ENCODE measurements at places on chromosomes 3 and 15. TPM values are rescaled to one million over a fixed set of nuclear protein-coding genes. Genes with fewer than 3 reads are reported as not detected.

- DNase-seq = no peak
These were observed 17.5 kb downstream of the CCR8 start for GRCh38 chr3:39346785-39347585.

- no peak for DNase-seq
These were observed 152.0 kb downstream of the TJP1 start for GRCh38 chr15:29670266-29670665.

The C2CD4A gene
- not detected for total RNA-seq

The LCTL gene
- not detected for total RNA-seq

DNA sequence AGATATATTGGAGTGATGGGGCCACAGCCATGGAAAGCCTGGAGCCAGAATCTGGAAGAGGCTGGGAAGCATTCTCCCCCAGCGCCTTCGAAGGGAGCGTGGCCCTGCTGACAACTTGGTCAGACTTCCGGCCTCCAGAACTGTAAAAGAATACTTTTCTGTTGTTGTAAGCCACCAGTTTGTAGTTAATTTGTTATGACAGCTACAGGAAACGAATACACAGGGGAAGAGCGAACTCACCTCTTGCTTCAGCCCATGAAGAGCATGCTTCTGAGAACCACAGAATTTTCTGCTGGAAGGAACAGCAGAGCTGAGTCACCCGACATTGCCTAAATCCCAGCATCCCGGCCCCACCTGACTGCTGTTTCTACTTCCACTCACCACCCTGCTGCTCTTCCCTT is 501.7 kb downstream of the SHQ1 start:
- DNase-seq = peak; percentile 97

The GNAT1 gene
- total RNA-seq = not detected

The CCK gene
- 0.39 TPM for total RNA-seq

DNA sequence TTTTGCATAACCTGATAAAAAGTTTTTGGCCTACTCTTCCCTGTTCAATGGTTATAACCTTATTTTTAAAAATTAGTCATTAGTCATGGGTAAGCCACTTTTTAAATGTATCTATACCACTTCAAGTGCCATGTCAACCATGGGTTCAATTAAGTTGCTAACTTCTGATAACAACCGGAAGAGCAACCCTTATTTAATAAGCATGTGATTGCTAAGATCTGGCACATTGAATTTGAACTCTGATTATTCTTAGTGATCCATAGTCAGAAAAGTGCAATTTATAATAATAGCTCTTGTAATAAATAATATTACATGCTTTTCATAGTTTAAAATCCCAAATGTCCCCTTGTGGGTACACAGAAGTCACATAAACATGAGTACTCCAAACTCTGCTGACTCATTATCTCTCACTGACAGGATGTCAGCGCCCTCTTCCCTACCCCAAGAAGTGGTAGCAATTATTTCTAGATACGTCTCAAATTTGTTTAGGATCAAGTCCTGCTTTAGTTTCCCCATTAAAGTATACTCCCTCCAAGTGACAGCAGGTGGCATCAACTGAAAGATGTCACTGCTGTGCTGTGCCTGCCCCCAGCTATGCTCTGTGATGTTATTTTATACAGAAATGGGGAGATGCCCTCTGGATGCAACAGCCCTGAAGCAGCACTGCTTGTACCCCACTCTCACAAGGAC is 18.6 kb downstream of the SAMD7 start:
- no peak for DNase-seq

DNA sequence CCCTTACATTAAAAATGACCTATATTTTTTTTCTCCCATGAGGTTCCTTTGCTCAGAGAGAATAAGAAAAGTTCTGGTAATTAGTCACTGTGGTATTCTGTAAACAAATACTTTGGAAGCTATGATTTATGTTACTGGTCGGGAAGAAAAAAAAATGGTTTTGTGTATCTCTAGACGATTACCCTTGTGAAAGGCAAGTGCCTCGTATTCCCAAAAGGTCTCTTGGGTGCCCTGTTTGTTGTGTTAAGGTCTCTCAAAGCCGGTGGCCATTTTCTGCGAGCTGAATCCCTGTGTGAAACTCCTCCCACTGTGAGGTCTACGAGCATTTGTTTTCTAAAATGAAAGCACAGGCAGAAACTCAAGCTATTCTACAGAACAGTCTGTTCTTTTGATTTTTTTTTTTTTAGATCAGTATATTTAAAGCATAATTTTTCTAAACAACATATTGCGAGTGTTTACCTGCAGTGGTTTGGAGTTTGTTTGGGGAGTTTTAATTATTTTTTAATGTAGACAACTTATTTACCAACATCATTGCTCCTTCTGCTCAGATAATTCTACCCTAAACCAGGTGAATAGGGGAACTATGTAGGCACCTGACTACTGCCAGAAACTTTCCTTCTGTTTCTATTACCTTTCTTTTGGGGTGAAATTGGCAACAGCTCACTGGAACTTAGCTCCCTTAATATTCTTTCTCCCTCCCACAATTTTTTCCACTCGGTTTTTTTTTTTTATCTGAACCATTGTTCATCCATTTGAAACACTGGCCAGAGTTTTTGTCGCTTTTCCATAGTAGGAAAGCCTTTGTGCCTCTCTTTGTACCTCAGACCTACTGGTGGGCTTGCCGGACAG is 44.0 kb downstream of the ZBTB38 start:
- DNase-seq = peak; percentile 80

GRCh38 chr3:86801066-86801465 is 189.9 kb downstream of the VGLL3 start:
- DNase-seq = no peak

- DNase-seq = no peak
These were observed 216.4 kb upstream of the DPPA4 start for GRCh38 chr3:109553591-109554371.

The GOLGA8S gene
- total RNA-seq = not detected

DNA sequence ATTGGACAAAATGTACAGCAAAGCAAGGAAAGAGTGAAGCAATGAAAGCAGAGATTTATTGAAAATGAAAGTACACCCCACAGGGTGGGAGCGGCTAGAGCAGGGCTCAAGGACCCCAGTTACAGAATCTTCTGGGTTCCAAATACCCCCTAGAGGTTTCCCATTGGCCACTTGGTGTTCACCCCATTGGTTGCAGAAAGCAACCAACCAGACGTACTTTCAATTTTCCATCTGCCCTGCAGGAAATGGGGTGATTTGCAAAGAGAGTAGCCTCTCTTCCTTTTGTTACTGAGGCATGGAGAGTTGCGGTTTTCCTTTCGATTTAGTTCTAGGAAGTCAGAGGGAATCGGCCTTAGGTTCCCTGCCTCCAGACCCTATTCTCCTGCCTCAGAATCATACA is 2.4 kb downstream of the PML start:
- DNase-seq = no peak

DNA sequence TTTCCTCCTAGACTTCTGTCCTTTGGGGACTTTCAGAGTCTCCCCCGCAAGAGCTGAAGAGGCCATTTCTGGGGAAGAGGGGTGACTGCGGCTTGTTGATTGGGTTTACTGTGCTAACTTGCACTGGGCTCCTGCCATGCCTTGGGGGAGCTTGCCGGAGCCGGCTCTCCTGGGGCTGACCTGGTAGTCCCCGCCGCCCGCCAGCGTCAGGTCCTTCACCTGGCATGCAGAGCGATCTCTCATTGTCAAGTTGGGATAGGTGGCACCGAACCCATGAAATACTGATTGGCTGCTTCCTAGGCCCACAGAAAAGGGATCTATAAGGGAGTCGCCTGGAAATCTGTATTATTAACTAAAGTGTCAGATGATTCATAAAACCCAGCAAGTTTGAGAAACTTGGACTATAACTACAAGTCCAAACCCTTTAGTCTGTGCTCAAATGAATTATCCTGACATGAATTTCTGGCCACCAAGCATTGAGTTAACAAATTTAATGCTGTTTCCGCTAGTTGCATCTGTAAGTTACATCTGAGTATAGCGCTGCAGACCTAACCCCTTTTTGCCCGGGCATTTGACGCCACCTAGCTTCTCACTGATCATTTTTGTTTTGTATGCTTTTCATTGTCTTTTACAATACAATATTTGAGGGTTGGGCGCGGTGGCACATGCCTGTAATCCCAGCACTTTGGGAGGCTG is 607 bp upstream of the IMP3 start:
- DNase-seq = peak; percentile 69

GRCh38 chr3:32399030-32399620 is 7.5 kb downstream of the CMTM7 start:
- DNase-seq = peak; percentile 68

GRCh38 chr3:196694202-196694638 is 17.8 kb downstream of the CEP19 start:
- peak; percentile 41 for DNase-seq

The GPR87 gene
- total RNA-seq = not detected

DNA sequence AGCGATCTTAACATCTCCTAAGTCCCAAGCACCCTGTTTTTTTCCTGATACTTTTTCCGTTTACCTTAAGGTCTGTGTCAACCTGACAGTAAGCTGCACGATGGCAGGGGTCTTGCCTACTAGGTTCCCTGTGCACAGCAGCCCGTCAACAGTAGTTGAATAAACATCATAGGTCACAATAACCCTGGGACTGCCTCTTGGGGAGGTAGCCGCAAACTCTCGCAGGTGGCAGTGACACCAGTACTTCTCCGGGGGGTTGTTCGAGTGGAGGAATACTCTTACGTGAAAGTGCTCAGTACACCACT is 365 bp upstream of the PDCD6IP start:
- no peak for DNase-seq

The LRRC31 gene
- total RNA-seq = not detected

GRCh38 chr3:12785096-12785495 is 11.4 kb upstream of the CAND2 start:
- no peak for DNase-seq

GRCh38 chr3:127031845-127032244 is 48.9 kb downstream of the PLXNA1 start:
- DNase-seq = no peak

DNA sequence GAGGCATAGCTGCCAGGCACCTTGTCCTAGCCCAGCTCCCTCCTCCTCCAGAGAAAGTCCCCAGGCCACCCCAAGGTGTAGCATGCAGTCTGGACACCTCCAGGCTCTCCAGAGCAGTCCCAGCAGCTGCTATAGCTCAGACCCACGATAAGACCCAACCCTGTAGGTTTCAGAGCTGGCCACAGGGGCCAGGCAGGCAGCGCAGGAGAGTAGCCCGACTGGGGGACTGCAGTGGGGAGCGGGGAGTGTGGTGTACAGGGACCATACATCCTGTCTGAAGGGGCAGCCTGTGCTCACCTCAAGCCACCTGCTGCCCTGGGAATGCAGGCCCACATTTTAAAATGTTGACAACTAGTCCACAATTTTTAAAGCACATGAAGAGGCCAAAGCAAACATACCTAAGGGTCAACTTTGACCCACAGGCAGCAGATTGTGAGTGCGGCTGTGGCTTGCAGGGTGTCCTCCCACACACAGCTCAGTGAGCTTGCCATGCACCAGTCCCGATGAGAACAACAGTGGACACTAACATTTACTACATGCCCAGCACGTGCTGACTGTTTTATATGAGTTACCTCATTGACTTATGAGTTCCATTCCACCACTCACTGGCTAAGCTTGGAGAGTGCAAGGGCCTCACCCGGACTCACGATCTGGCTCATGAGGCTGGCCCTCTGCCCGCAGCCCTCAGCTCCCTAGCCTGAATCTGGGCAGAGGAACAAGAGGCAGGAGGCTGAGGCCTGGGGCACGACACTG is 81.4 kb downstream of the DNAJB8 start:
- DNase-seq = no peak

- DNase-seq = no peak
These were observed 542.7 kb upstream of the ADAMTS9 start for GRCh38 chr3:65230261-65231139.

GRCh38 chr3:57221883-57222282 is 5.6 kb upstream of the APPL1 start:
- DNase-seq = peak; percentile 27

The TMCC1 gene
- total RNA-seq = 26.9 TPM

GRCh38 chr3:148042663-148043445 is 633.7 kb downstream of the ZIC1 start:
- DNase-seq = peak; percentile 55

The FAM107A gene
- not detected for total RNA-seq

DNA sequence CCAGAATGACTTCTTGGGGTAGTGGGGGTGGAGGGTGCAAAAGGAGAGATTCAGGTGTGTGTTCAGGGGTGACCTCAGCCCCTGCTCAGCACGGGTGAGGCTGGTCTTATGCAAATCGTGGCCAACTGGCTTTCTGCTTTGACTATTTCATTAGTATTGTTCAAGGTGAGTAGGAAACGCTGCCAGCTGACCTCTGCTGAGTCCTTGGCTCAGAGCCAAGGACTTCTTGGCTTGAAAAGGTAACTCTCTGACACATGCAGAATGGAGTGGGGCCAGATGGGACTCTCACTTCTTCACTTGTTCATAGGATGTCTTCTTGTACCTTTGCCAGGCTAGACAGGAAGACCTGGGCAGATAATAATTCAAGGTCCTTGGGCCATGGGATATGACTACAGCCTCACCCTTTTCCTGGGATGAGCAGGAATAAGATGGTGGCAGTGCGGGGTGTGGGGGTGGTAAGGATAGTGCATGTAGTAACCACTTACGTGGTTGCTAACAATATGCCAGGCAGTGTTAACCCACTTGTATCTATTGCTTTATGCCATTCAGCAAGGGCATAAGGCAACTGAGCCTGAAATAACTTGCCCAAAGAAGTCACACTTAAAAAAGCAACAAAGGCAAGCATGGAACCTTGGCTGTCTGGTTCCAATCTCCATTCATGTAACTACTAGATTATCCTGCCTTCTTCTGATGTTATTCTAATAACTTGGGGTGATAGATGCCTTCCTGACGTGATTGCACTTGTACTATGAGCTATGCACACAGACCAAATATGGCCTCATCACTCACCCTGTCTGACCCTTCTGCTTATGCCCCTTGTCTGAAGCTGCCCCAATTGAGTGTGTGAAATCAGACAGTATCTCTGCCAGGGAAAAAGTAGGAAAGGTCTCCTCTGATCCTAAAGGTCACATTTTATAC is 193.1 kb downstream of the NR1D2 start:
- no peak for DNase-seq

- no peak for DNase-seq
These were observed 71.5 kb upstream of the TNIK start for GRCh38 chr3:171531716-171532115.

The CTXN2 gene
- total RNA-seq = not detected

The GLDN gene
- 0.07 TPM for total RNA-seq

The TTC23 gene
- total RNA-seq = 38.2 TPM

The NR2E3 gene
- total RNA-seq = 0.09 TPM

The C3orf20 gene
- 0.92 TPM for total RNA-seq
